Mesothelial cell of epicardium (in vitro differentiated cells): ENCODE measurements at places on chromosomes 5 and 9. TPM values are rescaled to one million over a fixed set of nuclear protein-coding genes. Genes with fewer than 3 reads are reported as not detected.

DNA sequence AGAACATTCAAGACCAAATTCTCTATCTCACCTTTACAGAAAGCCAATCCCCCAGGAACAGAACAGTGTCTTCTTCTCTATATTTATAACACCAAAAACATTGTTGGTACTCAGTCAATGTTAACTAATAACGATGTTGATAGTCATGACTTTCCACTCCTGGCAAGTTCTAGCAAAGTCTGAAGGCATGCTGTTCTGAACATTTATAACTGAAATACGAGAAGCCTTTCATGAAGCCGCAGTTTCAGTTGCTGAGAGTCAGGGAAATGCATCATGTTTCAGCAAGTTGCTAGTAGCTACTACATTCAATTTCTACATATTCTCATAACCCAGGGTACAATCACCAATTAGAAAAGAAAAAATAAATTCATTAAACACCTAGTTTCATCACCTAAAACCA lies 301.4 kb downstream of the PDE4D start:
- H3K4me1 ChIP-seq, result peaks cover 33% of the 10 kb centered on the region
- H3K36me3 ChIP-seq, result peaks cover 8% of the 10 kb centered on the region

The SPINK5 gene
- 19.8 to 20.8 TPM (median 19.8 TPM) in 3 replicates for total RNA-seq

DNA sequence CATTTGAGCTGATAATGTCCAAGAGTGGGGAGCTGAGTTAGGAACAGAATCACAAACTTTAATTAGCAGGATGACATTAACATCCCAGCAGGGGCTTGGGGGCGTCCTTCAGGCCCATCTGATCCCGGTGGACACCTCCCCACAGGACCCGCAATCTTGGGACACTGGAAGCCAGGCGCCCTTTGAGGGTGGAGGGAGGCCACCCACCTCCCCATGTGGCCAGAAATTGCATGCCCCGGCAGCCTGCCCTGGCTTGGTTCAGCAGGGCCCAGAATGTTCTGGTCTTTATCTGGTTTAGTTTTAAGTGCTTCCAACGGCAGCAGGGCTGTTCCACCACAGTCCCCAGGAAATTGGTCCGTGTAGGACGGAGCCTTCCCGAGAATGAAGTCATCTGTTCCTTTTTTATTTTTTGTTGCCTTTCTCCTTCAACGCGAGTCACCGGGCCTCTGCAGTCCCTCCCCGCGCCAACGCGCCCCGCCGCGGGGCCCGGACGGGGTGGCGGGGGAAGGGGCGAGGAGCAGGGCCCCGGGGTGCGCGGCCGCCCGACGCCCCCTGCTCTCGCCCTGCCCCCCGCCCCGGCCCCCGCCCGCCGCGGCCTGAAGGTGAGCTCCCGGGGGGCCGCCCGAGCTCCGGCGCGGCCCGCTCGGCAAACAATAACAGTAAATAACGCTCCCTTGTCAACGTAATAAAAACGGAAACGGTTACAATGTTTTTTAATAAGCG lies 207.9 kb downstream of the C9orf50 start:
- H3K4me1 ChIP-seq, result peaks cover 42% of the 10 kb centered on the region
- DNase-seq, result no peak
- peaks cover 2% of the 10 kb centered on the region for H3K36me3 ChIP-seq
- H3K27me3 ChIP-seq, result no peaks in the 10 kb centered on the region
- peak overlapping the region; percentile 56 for H3K4me3 ChIP-seq
- peak overlapping the region; percentile 99 for H3K27ac ChIP-seq

The ACOT12 gene
- total RNA-seq, result not detected in 3 replicates

DNA sequence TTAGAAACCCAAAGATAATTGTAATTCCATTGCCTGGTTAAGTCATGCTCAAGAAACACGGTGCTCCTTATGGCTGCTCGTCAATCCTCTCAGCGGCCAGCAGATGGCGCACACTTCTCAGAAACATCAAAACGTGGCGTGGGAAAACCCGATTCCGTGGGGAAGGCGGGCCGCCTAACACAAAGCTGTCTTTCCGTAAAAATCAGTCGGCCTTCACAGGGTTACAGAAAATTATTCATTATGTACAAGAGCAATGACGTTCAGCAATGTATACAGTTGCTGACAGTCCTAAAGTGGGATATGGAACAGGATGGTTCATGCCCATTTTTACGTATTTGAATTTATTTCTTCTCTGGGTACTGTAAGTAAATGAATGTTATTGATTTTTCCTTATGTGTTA lies 83.5 kb downstream of the PDE4D start:
- no peaks in the 10 kb centered on the region for H3K36me3 ChIP-seq
- peak overlapping the region; percentile 62 for H3K4me3 ChIP-seq
- peaks cover 8% of the 10 kb centered on the region for H3K27me3 ChIP-seq
- H3K27ac ChIP-seq, result no peak overlapping the region

DNA sequence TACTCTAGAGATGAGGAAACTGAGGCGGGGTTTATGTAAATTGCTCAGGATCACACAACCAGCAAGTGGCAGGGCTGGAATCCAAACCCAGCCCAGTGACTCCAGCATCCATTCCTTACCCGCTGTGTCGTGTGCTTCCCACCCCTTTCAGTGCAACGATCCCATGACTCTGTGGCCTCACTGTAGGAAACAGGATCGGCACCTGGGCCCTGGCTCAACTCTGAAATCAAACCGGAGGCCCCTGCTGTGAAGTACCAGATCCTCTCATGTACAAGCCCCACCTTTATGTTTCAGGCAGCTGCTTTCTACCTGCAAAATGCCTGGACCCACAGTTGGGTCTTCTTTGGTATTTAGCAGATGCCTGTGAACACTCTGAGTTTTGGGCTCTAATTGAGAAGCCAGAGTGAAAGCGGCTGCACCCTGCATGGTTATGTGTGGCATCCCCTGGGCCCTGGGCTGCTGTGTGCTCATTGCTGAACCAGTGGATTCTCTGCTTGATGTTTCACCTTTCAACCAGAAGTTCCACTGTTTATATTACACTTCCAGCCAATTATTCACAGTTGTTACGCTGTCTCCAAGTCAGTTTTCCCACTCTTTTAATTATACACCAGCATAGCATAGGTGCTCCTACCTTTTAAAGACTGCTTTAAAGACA lies 36.7 kb downstream of the ABLIM3 start:
- H3K4me3 ChIP-seq, result no peak overlapping the region
- H3K27me3 ChIP-seq, result peaks cover 43% of the 10 kb centered on the region
- no peak overlapping the region for H3K27ac ChIP-seq

DNA sequence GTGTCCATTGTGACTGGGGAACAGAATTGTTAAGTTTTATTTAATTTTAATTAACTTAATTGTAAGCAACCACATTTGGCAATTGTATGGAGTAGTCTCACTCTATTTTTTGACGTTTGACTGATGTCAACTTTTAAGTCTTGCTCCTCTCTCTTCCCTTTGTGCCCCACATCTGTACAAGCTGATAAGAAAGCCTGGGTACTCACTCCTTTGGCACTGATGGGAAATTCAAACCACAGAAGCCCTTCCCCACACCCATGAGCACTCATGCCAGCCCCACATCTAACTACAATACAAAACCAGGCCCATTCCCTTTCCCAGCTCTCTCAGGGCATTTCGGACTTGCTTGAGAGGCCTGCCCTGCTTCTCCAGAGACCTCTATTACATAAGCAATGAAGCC lies 451.5 kb upstream of the KIF2A start:
- H3K4me3 ChIP-seq, result no peak overlapping the region
